ENCODE measurements at places on chromosomes 1 and 21.

- DNase-seq, result no peak
Observed at GRCh38 chr1:200626853-200627534, 6.4 kb upstream of the KIF14 start.

DNA sequence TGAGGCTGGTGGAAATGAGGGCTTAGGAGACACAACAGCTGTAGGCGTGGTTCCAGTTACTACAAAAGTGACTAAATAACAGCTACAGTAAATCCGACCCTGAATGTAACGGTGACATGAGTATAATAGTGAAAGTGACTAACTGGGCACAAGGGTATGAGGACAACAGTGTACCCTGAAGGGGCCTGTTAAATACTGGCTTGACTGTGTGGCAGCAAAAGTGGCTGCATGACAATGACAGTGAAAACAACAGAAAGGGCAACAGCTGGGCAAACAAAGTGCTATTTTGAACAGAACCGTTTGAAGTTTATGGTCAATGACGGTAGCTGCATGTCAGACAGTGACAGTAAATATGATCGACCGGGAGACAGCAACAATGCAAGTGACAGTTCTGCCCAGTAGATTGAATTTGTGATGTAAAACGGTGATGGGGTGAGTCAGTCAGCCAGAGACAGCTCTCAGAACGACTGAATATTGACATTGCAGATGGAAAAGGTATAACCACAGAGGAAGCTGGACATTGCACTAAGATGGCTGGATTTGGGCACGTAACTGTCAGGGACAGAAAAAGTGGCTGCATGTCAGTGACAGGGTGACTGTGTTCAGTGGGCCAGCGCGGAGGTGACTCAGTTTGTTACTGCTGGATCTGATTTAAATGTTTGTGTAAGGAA lies 1.2 kb upstream of the ZBTB40 start:
- no peak for DNase-seq

DNA sequence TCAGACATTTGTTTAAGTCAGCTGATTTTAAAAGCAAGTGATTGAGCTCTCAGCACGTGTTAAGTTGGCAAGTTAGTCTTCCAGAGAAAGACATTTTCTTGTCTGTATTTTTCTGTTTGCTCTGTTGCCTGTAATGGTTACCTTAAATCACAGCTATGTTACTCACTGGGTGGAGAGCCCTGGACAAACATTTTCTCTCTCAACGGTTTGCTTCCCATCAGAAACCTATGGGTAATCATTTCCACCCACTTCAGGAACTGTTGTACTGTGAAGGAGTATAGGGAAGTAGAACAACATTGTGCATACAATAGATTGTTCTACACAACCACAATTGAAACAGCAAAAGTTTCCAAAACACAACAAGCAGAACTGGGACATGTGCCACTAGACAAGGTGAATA lies 113.9 kb upstream of the DPT start:
- no peak for DNase-seq

GRCh38 chr1:234311414-234311813 lies 61.8 kb upstream of the COA6 start:
- DNase-seq, result no peak

DNA sequence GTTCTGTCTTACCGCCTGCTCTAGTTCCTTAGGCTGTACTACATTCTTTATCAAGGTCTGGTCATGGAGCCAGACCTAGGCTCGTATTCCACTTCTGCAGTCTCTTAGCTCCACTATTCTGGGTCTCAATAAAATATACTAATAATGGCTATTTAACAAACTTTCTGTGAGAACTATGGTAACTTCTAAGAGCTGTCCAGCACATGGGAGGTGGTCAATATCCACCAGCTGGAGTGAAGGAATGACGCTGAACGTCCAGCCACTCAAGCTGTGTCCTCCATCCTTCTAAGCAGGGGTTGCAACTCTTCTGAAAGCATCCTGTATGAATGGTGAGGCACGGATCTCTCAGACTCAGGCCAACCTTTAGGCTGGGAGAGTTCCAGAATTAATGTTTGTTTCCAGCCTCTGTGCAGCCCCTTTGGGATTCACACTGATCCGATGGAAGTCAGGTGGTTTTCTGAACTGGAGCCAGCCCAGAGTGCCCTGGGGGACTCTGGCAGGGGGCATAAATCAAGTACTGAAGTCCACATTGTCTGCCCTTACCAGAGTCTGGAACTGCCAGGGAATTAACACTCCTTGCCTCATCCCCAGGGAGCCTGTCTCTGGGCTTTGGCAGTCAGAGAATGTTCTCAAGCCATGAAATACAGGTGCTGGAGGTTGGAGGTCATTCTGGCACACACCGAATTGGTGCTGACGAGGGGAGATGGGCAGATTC lies 57.4 kb downstream of the BRINP2 start:
- no peak for DNase-seq

- no peak for DNase-seq
Observed at GRCh38 chr1:61094677-61095469, 12.5 kb downstream of the NFIA start.

DNA sequence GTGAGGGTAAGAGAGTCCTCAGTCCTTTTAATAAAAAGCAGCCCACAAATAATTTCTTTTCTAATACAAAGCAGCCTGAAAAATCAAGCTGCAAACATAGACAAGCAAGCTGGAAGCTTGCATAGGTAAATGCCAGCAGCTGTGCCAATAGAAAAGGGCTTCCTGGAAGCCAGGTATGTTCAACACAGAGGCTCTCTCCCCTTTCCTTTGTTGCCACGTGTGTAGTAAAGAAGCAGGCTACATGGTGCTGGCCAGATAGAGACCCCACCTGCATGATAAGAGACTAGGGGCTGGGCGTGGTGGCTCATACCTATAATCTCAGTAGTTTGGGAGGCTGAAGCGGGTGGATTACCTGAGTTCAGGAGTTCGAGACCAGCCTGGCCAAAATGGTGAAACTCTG lies 50.1 kb upstream of the ERRFI1 start:
- no peak for DNase-seq
